Upper lobe of right lung (tissue), 1 donor: ENCODE measurements at places on chromosomes 13 and 19. TPM values are rescaled to one million over a fixed set of nuclear protein-coding genes. Genes with fewer than 3 reads are reported as not detected.

Gene TRAPPC2B
- total RNA-seq = 7.0 TPM

Gene CLIP3
- 10.5 TPM for total RNA-seq

Gene LILRB4
- total RNA-seq = 29.8 TPM

Gene FAAP24
- 0.90 TPM for total RNA-seq

Gene CHERP
- 41.9 TPM for total RNA-seq

Gene MEDAG
- 5.5 TPM for total RNA-seq

Gene SBSN
- total RNA-seq = not detected

Gene TMEM150B
- total RNA-seq = 23.9 TPM

Gene ADGRE2
- 17.0 TPM for total RNA-seq

Gene ZNF850
- 2.8 TPM for total RNA-seq

Gene ZNF253
- total RNA-seq = 8.1 TPM

Gene CPB2
- total RNA-seq = 74.4 TPM

Gene AXL
- 59.1 TPM for total RNA-seq

Gene AMER2
- not detected for total RNA-seq

Gene N4BP2L1
- total RNA-seq = 25.3 TPM

Gene ZSWIM9
- 7.5 TPM for total RNA-seq

Gene KLK2
- not detected for total RNA-seq

Gene IGFL4
- not detected for total RNA-seq

Gene SNRPD2
- 188 TPM for total RNA-seq

Gene ZNF534
- 0.29 TPM for total RNA-seq

Gene CGB5
- not detected for total RNA-seq

Gene CCDC122
- total RNA-seq = 4.9 TPM

Gene ALG5
- total RNA-seq = 27.2 TPM

Gene MPND
- total RNA-seq = 29.3 TPM

Gene MRPS31
- 18.4 TPM for total RNA-seq

Gene ATP4B
- not detected for total RNA-seq

Gene PDE4C
- total RNA-seq = 7.6 TPM

Gene EDNRB
- 61.7 TPM for total RNA-seq

Gene LILRA2
- total RNA-seq = 15.4 TPM

Gene DIAPH3
- 4.6 TPM for total RNA-seq

Gene FUT6
- total RNA-seq = 2.7 TPM

Gene PRSS57
- not detected for total RNA-seq

Gene KLHL1
- not detected for total RNA-seq

Gene HOMER3
- total RNA-seq = 29.3 TPM

Gene DPF1
- total RNA-seq = not detected

Gene GIPC3
- total RNA-seq = 6.5 TPM

Gene DACH1
- 11.5 TPM for total RNA-seq

Gene RASAL3
- 19.1 TPM for total RNA-seq

Gene KLF16
- 28.0 TPM for total RNA-seq

Gene FGF22
- 0.52 TPM for total RNA-seq

Gene CYP2A7
- 1.7 TPM for total RNA-seq

Gene EMC10
- 103 TPM for total RNA-seq

Gene VSTM1
- total RNA-seq = 1.1 TPM

Gene F10
- 7.9 TPM for total RNA-seq

Gene CEACAM7
- not detected for total RNA-seq

Gene ALOX5AP
- total RNA-seq = 195 TPM

Gene MAP3K10
- 17.2 TPM for total RNA-seq

Gene DCLK1
- 4.5 TPM for total RNA-seq

Gene CLEC11A
- 13.3 TPM for total RNA-seq

Gene ZNF93
- 1.9 TPM for total RNA-seq

Gene MAB21L1
- total RNA-seq = 0.17 TPM

Gene CLDN10
- 2.2 TPM for total RNA-seq

Gene F2RL3
- total RNA-seq = 25.3 TPM

Gene MCF2L
- 69.7 TPM for total RNA-seq

Gene MCEMP1
- 97.9 TPM for total RNA-seq

Gene APOC1
- 558 TPM for total RNA-seq

Gene RGL3
- total RNA-seq = 54.6 TPM
